ENCODE measurements at places on chromosomes 2 and 18.

- no peak for DNase-seq
Measured at GRCh38 chr2:28032816-28033215, 142.3 kb downstream of the BABAM2 start.

DNA sequence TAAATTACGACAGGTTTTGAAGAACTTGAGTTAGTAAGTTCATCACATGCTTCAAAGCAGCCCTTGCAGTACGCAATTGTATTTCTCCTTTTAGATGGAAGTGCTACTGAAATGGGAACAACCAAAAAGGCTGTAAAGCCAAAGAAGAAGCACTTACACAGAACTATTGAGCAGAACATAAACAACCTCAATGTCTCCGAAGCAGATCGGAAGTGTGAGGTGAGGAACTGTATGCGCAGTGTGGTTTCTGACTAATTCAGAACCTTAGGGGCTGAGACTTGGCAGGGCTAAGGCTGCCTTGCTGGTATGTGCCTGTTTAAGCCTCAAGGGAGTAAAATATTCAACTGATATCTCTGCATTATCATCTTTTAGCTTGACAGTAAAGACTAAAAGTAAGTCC is 8.4 kb downstream of the NCAPH start:
- no peak for DNase-seq

DNA sequence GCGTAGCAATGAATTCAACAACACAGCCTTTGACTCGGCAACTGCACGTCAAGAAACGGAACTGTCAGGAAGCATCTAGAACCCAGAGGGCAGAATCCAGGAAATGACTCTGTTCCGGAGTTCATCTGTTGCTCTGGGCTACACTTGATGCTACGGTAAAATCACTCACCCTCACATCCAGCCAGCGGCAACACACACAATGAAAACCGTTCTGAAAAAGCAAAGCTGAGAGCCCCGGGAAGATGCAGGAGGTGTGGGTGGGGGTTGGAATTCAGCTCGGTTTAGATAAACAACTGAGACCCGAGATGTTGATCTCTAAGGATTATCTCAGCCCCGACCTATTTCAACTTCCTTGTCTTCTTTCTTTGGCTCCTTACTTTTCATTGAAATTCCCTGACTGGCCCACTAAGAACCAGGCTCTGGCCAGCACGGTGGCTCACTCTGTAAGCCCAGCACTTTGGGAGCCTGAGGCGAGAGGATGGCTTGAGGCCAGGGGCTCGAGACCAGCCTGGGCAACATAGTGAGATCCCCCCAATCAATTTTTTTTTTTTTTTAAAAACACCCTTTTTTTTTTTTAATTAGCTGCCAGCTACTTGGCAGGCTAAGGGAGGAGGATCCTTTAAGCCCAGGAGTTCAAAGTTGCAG is 13.3 kb upstream of the RAB17 start:
- no peak for DNase-seq

DNA sequence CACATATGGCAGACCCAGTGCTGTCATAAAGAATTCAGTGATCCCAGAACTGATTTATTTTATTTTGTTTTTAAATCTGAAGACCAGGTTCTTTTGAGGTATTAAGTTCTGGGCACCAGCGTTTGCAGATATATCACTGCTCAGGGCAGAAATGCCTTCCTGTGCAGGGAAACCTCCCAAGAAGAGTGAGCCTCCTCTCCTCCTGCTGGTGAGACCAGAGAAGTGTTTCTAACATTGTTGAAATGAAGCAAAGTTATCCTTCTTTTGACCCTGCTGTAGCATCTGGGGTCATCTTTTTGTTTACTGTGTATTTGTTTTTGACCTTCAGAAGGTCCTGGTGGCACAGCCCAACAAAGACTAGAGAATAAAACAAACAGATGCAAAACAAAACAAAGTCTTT is 94.0 kb downstream of the AQP4 start:
- no peak for DNase-seq

DNA sequence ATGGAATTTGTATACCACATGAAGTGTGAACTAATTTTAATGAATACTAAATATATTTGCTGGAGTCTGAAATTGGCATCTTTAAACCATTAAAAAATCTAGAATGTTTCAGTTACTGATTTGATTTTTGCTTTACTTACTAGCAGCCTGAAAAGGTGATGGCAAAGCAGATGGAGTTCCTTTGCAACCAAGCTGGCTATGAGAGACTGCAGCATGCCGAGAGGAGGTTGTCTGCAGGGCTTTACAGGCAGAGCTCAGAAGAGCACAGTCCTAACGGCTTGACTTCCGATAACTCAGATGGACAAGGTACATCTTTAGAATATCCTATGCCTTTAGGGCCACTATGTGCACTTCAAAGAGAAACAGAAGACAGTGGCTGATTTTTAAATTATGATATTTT is 36.5 kb downstream of the NAB1 start:
- DNase-seq: no peak

- no peak for DNase-seq
Measured at GRCh38 chr2:123808243-123808642, 216.8 kb upstream of the CNTNAP5 start.

DNA sequence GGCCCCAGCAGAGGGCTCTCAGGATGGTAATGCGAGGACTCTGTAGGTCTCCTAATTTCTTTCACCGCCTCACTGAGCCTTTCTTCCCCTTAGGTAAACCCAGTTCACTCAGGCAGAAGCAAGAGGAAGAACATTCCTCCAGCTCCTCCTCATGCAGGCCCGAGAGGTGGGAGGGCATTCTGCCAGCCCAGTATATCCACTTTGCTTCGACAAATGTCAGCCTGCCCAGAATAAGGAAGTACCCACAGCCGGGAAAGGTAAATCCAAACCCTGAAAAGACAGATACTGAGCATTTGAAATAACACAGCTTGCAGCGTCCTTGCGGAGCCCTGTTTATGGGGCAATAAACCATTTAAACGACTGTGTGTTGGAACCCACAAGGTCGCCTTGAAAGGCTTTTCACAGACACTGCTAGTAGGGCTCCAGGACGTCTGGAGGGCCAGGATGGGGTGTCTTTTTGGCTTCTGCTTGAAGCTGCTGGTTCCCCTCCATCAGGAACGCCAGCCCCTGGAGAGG is 63.0 kb upstream of the STPG4 start:
- no peak for DNase-seq

- no peak for DNase-seq
Measured at GRCh38 chr2:159832858-159833257, 34.9 kb upstream of the CD302 start.

GRCh38 chr18:75316826-75317225 is 106.2 kb downstream of the TSHZ1 start:
- no peak for DNase-seq

DNA sequence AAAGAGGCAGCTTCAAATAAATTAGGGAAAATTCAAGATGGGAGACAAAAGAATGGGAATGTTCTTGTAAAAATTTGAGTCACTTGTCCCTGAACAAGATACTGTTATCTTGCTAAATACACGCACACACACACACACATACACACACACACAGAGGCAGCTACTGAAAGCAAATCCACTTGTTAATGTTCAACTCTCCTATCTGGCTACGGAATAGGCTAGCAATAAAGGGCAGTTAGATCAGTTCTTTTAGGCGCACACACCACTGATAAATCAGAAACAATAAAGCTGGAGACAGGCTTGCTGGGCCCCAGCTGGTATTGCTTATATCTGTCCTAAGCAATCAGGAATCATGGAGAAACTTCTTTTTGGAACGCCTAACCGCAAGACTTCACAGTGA is 461.6 kb downstream of the BCL11A start:
- no peak for DNase-seq

DNA sequence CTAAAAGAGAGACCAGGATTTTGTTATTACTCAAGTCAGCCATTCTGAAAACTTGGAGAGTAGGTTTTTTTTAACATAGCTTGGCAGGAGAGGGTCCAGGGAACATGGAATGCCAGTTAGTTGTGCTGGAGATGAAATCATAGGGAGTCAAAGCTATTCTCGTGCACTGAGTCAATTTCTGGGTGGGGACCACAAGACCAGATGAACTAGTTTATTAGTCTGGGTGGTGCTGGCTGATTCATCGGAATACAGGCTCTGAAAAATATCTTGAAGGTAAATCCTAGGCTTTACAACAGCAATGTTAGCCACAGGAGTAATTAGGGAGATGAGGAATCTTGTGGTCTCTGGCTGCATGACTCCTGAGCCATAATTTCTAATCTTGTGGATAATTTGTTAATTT is 921.4 kb downstream of the TRIB2 start:
- DNase-seq: no peak

DNA sequence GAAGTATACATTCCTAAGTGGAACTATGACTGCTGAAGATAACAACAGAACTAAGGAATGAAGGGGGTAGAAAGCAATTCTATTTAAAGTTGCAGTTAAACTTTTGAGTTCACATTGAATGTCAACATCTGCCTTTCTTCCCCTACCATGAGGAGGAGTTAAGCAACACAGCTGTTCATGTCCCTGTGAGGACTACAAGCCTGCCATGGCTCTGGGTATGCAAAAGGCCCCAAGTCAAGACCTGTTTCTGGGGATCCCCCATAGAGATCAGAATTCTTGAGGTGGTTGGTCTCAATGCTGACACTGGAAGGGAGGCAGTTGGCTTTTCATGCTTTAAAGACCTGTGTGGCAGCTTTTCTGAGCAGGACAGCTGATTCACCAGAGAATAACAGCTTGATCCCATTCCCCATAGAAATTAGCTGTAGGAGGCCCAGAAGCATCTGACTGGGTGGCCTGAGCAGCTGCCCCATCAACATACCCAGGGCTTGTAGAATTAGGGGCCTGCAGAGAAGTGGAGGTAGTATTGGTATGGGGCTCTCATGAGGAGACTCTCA is 131.0 kb downstream of the SETBP1 start:
- DNase-seq: no peak

GRCh38 chr2:201127152-201127511 is 11.2 kb downstream of the CFLAR start:
- DNase-seq: no peak

DNA sequence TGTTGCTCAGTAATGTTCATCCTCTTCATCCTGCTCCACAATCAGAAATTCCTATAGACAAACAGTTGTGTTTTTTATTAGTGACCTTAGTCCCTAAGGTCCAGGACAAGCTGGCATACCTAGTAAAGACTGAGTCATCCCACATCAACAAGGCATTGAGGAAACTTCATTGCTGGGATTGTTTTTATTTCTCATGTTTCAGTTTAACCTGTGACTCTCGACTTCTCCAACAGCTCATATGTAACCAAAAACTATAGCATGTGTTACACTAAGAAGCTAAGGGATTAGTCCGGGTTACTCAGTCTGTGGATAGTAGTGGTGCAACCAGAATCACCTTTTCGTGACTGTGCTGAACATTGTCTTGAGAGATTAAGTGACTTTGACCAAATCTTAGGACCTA is 292.1 kb downstream of the RDH14 start:
- DNase-seq: no peak

DNA sequence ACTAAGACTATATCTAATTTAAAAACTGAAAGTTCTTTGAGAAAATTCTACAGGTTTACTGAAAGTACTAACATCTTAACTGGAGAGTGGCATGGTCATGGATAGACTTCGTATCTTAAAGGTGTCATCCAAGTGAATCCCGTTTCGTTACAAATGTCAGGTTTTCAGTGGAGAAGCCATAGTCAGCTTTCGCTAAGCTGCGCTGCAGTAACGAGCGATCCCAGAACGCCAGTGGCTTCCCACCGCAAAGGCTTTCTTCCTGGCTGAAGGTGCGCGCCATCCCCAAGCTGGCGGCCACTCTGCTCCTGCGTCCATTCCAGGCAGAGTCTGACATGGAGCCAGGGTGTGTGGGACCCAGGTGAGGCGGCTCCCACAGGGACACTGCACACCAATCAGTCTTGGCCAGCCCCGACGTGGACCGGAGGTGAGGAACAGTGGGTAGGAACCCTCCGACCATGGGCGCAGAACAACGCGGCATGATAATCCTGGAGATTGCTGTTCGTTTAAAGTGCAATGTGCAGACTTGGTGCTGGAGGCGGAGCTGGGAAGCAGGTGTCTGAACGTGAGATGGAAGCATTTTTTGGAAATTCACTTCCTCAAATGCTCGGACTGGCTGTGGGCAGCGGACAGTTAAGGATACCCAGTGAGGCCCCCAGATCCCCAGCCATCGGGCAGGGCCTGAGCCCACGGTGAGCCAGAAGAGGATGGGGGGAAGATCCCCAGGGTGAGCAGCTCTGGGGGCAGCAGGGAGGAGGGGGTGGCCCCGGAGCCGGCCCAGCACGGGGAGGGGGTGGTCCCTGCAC is 27.8 kb upstream of the KCNG2 start:
- DNase-seq: no peak

- DNase-seq: no peak
Measured at GRCh38 chr2:100801402-100801801, 18.5 kb upstream of the NPAS2 start.

DNA sequence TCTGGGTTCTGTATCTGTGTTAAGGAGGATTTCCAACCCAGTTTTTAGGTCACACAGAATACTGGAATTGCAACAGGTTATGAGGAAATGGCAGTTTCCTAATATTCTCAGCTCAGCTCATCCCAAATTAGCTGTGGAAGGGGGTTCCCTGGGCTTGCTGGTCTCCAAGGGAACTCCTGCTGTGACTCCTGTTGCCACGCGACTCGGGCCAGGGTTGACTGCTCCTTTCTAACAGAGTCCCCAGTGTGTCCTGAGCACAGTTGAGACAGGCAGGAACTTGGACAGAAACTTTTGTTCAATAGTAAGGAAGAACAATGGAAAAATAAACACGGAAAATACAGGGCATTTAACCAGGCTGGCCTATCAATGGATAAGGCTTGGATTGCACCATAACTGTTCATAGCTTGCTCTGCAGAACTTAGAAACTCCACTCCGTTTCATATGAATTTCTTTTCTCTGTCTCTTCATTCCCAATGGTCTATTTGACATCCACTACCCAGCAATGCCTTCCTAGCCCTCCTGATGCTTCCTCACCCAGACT is 3.8 kb upstream of the ROCK2 start:
- no peak for DNase-seq

GRCh38 chr18:78564518-78564917 is 415.1 kb upstream of the SALL3 start:
- no peak for DNase-seq

DNA sequence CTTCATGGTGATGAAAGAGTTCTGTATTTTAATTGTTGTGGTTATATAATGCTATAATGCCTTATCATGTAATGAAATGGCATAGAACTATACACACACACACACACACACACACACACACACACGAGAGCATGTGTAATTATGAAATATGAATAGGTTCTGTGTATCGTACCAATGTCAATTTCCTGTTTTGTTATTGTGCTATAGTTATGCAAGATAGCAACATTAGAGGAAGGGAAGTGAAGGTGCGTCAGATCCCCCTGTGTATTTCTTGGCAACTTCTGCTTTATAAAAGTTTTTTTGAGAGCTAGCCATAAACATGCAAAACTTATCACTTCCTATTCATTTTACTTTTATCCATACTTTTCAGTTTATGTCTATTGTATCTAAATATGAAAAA is 60.7 kb upstream of the ARHGAP15 start:
- no peak for DNase-seq

- no peak for DNase-seq
Measured at GRCh38 chr18:35888329-35888728, 84.2 kb upstream of the RMP24 start.

DNA sequence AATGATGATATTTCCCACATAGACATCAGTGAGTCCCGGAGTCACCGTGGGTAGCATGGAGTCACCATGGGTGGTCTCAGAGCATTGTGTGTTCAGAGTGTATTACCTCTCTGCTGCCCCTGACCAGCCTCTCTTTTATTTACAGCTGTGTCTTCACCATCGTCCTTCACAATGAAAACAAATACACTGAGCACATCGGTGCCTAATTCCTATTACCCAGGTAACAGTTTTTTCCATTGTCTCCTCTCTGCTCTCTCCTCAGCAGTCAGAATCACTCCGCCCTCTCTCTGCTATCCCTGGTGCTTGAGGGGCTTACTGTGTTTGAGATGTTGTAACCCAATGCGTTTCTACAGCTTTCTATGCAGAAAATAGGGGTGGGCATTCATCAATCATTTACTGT is 361.5 kb upstream of the RAB12 start:
- DNase-seq: no peak
